Suppressor macrophage (primary cell): ENCODE measurements at places on chromosomes 3 and 15.
A peak's percentile ranks its signal among the peaks of the same experiment; 100 is the strongest.

- DNase-seq: no peak
These were observed 456.3 kb downstream of the GABRG3 start for GRCh38 chr15:27427276-27427675.

DNA sequence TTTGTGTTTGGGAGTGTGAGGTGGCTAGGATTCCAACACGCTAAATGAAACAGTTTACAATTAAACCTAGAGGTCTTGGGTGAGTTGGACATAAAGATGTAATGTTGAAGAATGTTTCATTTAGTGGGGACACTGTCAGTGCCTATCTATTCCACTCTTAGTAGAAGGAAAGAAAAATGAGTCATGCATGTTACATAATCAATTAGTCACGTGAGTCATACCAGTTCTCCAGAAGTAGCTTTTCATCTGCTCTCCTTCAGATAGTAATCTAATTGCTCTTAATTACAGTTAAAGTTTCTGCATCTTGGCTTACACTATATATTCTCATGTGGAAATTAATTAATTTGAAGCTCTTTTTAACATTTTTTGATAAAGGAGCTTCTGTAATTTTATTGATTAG lies 115.7 kb upstream of the P2RY1 start:
- no peak for DNase-seq

DNA sequence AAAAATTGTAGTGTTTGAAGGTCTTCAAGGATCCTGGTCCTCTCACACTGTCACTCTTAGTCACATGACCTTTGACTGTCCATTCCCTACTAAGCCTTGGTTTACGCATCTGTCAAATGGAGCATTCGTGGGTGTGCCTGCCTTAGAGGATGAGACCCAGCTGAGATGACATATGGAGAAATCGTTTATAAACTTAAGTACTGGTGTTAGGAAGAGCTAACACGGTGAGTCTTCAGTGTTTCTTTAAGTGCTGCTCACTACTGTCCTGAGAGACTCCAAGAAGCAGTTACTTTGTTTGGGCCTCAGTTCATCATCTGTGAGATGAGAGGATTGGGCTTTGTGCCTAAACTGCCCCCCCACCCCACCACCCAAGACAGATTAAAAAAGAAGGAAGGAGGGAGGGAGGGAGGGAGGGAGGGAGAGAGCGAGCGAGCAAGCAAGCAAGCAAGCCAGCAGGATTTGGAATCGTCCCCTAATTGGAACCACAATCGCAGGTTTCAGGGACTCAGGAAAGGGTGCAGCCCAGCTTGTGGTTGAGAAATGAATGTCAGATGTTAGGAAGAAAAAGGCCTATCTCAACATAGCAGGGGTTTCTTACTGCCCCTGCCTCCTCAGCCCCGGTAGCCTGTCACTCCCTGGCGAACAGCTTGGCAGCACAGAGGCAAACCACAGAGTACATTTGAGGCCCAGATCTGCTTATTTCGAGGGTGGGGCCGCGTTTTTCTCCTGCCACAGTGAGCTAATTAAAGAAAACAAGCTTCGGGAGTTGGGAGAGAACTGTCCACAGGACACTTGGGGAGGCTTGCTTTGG lies 32.7 kb downstream of the SMAD3 start:
- no peak for DNase-seq

DNA sequence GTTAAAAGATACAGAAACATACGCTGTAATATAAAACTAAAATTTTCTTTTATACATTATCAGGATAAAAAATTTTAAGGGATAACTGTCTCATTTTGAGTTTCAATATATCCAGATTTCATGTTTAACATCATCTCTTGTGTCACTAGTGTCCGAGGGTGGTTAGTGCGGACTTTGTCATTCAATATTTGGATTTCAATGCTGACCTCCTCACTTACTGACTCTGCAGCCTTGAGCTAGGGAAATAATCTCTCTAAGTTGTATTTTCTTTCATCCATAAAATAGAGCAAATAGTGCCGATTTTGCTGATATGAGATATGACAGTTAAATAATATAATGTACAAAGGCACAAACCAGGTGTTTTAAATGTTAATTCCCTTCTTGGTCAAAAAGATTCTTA lies 203.2 kb downstream of the CPNE4 start:
- no peak for DNase-seq

GRCh38 chr3:160372780-160373179 lies 26.2 kb downstream of the IFT80 start:
- DNase-seq: no peak

DNA sequence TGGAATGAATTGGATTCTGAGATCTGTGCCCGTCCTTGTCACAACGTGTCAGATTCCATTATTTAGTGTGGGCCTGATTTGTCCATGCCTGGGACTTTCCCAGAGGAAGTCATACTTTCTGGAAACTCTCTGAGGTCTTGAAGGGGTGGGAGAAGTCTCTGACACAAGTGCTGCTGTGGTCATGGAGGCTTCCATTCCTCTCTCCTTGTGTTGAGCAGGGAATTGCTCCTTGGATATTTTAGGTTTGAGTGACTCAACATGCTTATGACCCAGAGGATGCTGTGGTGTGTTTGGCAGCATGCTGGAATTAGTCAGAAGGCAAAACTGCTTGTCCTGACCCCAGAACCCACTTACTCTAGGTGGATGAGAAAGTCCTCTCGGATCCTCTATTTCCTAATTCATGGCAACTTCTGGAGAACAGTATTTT lies 132.1 kb downstream of the LPP start:
- DNase-seq: peak; percentile 88

DNA sequence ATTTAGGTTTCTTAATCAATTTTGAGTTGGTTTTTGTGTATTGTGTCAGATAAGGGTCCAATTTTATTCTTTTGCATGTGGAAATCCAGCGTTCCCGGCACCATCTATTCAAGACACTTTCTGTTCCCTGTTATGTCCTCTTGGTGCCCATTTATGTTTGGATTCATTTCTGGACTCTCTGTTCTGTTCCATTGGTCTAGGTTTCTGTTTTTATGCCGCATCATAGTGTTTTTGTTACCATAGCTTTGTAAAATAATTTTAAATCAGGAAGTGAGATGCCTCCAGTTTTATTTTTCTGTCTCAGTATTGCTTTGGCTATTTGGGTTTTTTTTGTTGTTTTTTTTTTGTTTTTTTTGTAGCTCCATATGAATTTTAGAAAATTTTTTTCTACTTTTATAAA lies 97.1 kb downstream of the LRRC28 start:
- no peak for DNase-seq

DNA sequence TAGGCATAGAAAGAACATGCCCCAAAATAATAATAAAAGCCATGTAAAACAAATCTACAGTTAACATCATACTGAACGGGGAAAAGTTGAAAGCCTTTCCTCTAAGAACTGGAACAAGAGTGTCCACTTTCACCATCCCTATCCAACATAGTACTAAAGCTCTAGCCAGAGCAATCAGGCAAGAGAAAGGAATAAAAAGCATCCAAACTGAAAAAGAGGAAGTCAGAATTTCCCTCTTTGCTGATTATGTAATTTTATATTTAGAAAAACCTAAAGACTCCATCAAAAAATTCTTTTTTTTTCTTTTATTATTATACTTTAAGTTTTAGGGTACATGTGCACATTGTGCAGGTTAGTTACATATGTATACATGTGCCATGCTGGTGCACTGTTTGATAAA lies 661.6 kb upstream of the CBLB start:
- DNase-seq: no peak

DNA sequence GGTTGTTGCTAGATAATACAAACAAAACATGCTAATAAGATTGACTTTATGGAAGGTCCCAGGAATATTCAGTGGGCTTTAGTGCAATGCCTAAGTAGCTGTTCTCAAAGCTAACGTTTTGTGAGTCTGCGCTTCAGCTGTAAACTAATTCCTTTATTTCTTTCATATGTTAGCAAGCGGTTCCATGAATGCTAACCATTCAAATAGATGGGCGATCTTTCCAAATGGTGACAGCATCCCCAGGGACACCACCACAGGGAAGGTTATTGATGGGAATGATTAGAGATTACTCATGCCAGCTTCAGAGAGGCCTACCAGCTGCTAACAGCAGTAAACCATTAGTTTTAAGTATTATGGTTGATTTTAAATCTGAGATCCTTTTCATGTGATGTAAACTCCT lies 405.7 kb upstream of the MCTP2 start:
- DNase-seq: no peak

- no peak for DNase-seq
These were observed 330.2 kb downstream of the OCA2 start for GRCh38 chr15:27768732-27769475.

GRCh38 chr3:182978387-182978786 lies 2.0 kb downstream of the DCUN1D1 start:
- DNase-seq: no peak

GRCh38 chr15:88794001-88794400 lies 9.2 kb upstream of the ACAN start:
- DNase-seq: no peak

DNA sequence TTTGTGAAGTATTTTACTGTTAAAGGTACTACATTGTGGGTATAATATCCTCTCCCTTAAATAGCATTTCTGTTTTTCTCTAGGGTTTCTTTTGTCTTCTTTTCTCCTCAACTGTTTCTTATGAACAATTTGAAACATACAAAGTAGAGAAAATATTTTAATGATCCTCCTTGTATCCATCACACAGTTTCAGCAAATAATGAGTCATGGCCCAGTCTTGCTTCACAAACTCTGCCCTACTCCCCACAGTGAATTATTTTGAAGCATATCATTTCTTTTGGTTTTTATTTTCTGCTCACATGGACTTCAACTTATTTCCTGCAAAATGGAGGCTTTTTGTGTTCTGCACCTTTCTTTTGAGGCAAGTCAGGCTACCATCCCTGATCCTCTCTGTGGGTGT lies 6.1 kb upstream of the SCAANT1 start:
- DNase-seq: no peak

GRCh38 chr3:56297281-56297840 lies 170.9 kb downstream of the ERC2 start:
- no peak for DNase-seq

DNA sequence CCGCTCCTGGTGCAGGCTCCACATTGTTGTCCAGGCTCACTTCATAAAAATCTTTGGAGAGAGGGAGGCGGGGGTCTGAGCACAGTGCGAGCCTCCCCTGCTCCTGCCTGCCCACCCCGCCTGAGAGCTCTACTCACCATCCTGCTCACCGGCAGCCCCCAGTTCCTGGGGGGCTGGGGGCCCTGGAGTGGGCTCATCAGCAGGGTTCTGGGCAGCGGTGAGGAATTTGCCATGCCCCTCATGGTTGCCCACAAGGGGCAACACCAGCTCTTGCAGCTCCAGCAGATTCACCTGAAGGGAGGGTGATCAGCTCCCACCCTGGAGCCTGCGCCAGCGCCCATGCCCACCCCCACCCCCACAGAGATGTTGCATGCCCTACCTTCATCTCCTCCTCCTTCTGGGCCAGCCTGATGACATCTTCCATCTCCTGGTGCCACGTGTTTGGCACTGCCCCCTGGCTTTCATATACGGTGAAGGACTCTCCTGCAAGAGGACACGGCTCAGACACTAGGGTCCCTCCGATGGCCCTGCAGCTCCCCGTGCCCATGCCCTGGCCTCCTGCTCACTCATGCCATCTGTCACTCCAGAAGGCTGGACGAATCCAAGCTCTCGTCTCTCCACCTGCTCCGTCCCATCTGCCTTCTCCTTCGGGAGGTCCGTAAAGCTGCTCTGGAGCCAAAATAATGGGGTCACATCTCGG lies 162.1 kb downstream of the TBC1D2B start:
- no peak for DNase-seq

GRCh38 chr15:50100486-50100885 lies 18.5 kb downstream of the ATP8B4 start:
- no peak for DNase-seq

GRCh38 chr15:83057696-83058376 lies 9.2 kb downstream of the BTBD1 start:
- no peak for DNase-seq

GRCh38 chr15:29825227-29825626 lies 3.0 kb upstream of the TJP1 start:
- no peak for DNase-seq

GRCh38 chr15:71411538-71412482 lies 296.5 kb downstream of the THSD4 start:
- DNase-seq: no peak

DNA sequence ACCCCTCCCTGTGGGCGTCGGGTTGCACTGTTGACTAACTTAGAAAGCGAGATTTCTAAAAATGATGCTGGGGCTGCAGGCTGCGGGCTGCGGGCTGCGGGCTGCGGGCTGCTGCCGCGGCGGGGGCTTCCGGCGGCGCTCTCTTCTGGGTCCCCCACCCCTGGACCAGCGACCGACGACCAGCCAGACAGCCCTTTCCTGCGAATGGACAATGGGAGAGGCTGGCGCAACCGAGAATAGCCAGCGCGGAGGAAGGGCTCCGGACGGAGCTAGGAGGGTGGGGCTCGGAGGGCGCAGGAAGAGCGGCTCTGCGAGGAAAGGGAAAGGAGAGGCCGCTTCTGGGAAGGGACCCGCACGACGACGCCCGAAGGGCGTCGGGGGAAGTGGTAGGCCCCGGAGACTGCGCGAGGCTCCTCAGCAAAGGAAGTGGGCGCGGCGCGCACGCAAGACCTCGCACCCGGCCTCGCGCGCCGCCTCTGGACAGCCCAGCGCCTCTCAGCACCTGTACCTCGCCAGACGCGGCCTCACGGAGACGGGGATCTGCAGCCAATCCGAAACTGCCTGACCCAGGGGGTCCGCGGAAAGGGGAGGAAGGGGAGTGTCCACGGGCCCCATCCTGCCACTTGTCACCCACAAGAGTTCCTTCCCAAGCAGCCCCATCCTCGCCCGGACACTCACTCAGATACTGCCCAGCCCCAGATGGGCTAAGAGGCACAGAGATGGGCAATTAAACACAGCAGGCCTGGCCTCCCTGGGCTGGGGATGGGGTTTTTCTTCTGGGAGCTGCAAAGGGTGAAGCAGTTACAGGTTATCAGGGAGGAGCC lies 70.7 kb downstream of the SLC12A8 start:
- peak; percentile 84 for DNase-seq

GRCh38 chr3:66604481-66604880 lies 103.7 kb upstream of the LRIG1 start:
- peak; percentile 2 for DNase-seq

DNA sequence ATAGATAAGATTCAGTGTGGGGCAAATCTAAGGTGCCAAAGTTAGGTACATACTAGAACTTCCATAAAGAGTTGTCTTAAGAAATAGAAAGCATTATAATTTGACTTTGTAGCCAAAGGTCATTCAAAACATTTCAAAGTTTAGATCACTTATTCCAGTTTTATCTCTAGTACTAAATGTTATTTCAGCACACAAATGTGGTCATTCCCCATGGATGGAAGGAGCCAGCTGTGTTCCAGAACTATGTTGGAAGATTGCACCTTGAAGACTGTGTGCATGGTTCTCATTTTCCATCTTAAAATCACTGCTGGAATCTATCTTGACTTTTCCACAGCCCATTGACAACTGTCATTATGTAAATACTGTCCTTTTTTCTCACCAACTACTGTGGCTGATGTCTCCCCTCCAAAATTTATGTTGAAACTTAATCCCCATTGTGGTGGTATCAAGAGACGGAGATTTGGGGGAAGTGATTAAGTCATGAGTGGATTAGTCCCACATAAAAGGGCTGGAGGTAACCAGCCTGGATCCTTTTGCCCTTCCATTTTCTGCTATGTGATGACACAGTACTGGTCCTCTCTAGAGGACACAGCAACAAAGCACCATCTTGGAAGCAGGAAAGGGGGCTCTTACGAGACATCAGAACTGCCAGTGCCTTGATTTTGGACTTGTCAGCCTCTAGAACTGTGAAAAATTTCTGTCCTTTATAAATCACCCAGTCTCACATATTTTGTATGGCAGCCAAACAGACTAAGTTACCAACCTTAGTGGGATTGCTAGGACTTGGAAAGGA lies 24.0 kb downstream of the TGFBR2 start:
- DNase-seq: no peak

- DNase-seq: no peak
These were observed 317.8 kb downstream of the LPP start for GRCh38 chr3:188471723-188472122.
